ENCODE measurements at places on chromosomes 11 and 22. TPM values are rescaled to one million over a fixed set of nuclear protein-coding genes. Genes with fewer than 3 reads are reported as not detected.

- peak; percentile 57 for DNase-seq
- H3K36me3 ChIP-seq = no peaks in the 10 kb centered on the region
- H3K27ac ChIP-seq = 0 out of 2 replicates have a peak overlapping the region, but pooled peaks have one; percentile 10
- no peak overlapping the region for H3K4me3 ChIP-seq
- H3K4me1 ChIP-seq = peaks cover 7% of the 10 kb centered on the region
Observed at GRCh38 chr11:109320595-109320994, 101.4 kb upstream of the C11orf87 start.

Gene TMEM123
- 217 TPM for total RNA-seq

Gene POU2AF3
- total RNA-seq = not detected

Gene PHF21B
- not detected for total RNA-seq

DNA sequence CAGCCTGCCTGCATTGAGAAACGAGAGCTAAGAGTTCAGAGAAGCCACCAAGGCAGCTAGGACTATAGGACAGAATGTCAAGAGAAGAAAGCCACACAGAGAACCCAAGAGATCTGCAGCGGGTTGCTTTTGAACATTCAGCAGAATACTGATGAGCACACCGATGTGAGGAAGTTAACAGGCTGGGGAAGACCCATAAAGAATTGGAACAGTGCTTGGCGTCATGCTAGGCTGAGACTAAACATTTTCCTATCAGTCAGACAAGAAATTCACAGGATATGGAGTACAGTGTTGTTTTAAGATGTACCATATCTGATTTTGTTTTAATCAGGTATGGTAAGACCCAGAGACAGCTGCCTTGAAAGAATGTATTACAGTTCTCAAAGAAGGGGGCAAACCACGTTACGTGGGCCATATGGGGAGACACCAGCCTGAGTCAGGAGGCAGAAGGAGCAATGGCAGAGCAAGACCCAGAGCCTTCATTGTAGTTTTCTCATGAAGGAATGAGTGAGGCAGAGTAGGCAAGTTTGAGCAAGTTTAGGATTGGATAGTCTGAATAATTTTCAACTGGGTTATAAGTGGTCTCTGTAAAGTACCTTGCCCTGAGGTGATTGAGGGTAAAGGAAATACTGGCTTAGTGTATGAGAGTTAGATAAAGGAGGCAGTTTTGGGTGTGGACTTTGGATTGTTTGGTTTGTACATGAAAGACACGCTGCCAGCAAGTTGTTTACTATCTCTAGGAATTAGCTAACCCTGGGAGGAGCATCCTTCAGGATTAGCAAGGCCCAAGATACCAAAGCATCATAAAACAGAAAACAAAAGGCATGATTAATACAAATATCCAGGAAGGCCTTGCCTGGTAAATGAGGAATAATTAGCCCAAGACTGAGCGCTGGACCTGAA, 14.3 kb downstream of the LRRC75B start:
- H3K4me3 ChIP-seq = no peak overlapping the region
- H3K4me1 ChIP-seq = no peaks in the 10 kb centered on the region
- H3K27ac ChIP-seq = no peak overlapping the region
- no peaks in the 10 kb centered on the region for H3K27me3 ChIP-seq
- DNase-seq = no peak
- H3K36me3 ChIP-seq = peaks cover 15% of the 10 kb centered on the region

- peaks cover 58% of the 10 kb centered on the region for H3K36me3 ChIP-seq
- no peak overlapping the region for H3K27ac ChIP-seq
- H3K4me1 ChIP-seq = no peaks in the 10 kb centered on the region
- H3K4me3 ChIP-seq = no peak overlapping the region
Observed at GRCh38 chr11:606245-606644, 9.5 kb downstream of the IRF7 start.

DNA sequence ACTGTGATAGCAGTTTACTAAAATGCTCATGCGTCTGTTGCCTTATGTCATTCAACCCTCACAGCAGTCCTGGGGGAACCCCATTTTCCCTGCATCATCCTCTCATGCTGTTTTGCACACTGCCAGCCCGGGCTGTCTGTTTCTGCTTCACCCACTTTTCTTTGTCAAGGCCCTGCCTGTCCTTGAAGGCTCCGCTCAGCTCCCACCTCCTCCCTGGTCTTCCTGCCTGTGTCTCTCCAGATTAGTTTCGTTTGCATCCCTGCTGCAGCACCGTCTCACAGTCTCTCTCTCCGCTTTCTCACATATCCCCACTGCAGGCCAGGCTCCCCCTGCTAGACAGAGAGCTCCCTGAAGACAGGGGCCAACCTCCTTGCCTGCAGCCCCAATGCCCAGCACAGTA, 29.9 kb downstream of the SERPINH1 start:
- DNase-seq = no peak
- H3K36me3 ChIP-seq = no peaks in the 10 kb centered on the region
- H3K4me3 ChIP-seq = no peak overlapping the region
- peaks cover 6% of the 10 kb centered on the region for H3K27me3 ChIP-seq

All from HCT116 (cell line).